GM12892 (cell line): ENCODE measurements at places on chromosomes 16 and 17.
A peak's percentile ranks its signal among the peaks of the same experiment; 100 is the strongest.

- no peak for DNase-seq
Measured at GRCh38 chr16:81931927-81932326, 79.3 kb downstream of the SDR42E1 start.

GRCh38 chr17:64202683-64203344 is 60.2 kb downstream of the TEX2 start:
- no peak for DNase-seq

GRCh38 chr17:57038486-57038885 is 46.6 kb upstream of the AKAP1 start:
- DNase-seq: no peak

DNA sequence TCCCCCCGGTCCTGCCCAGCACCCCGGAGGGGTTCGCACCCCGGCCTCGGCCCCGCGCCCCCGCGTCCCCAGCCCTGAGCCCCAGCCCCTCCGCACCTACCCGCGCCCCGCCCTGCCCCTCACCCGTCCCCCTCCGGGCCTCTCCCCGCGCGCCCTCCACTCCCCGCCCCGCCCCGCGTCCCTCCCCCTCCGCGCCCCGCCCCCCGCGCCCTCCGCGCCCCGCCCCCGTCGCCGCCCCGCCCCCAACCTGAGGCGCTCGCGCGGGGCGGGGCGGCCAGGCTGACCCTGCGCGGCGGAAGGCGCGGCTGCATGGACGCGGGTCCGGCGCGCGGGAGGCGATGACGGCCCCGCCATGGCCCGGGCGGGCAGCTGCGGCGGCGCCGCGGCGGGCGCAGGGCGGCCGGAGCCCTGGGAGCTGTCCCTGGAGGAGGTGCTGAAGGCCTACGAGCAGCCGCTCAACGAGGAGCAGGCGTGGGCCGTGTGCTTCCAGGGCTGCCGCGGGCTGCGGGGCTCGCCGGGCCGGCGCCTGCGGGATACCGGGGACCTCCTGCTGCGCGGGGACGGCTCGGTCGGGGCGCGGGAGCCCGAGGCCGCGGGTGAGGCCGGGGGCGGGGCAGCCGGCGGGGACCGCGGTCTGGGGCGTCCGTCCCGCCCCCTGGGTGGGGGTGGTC is at the start of gene SPIRE2:
Gene SPIRE2, plus strand, starts transcription at position 277 of the 671 bp plus-strand sequence. Its CDS starts 76 bp downstream, at position 353.
- peak; percentile 62 for DNase-seq

- no peak for DNase-seq
Measured at GRCh38 chr16:62450291-62450690, 414.1 kb upstream of the CDH8 start.

DNA sequence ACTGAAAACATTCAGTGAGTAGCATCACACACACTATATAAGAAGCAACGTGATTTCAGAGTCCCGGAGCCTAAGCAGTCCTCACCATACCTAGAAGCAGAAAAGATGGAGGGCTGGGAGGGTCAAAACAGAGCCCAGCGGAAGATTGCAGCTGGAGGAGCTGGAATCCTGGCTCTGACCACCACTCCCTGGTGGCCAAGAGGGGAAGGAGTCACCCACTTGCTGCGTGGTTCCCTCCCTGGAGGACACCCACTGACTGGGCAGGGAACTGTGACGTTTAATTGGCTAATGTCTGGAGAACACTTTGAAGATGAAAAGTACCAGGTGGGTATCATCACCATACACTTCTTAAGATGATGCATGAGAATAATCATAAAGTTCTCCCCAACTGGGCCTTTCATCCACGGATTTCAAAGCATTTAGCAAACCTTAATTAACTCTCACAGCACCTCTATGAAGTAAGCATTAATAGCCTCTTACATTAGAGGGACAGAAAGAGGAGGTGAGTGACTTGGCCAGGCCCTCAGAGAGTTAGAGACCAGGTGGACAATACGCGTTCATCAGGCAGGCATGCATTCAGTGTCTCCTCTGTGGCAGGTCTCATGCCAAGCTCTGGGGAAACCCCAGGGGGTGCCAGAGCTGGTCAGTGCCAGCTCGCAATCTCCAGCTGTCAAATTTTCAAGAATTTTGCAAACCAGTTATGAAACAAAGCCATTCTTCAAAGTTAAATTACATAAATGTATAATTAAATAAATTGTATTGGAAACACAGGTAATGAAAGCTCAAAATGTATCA is 137.9 kb downstream of the AXIN2 start:
- DNase-seq: no peak

DNA sequence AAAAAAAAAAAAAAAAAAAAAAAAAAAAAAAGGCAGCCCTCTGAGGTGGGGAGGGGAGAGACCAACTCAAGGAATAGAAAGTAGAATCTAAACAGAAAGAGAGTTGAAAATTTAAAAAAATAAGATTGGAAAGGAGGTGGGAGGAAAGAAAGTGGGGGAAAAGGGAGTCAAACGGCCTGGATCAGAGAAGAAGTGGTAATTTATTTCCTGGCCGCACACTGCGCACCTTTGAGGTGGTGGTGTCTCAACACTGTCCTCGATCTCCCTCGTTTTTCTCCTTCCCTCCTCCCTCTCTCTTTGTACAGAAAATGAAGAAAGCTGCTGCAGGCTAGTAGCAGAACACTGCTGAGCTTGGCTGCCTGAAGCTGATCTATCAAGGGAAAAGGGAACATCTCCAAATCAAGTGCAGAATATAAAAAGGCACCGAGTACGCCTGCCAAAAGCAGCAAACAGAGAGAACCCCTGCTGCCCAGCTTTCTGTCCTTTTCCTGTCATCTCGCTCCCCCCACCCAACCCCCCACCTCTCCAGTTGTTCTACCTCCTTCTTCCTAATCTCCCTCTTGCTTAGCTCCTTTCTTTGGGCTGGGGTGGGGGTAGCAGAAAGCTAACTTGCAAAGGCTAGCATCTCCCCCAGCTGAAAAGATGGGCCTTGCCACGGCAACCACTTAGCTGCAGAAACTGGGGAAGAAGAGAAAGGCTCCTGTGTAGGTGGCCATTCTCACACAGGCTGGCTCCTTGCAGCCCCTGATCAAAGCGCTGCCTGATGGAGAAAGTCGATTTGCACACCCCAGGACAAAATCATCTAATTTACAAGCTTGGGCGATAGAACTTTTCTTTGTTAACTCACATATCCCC is 22.5 kb downstream of the AXIN2 start:
- DNase-seq: no peak

DNA sequence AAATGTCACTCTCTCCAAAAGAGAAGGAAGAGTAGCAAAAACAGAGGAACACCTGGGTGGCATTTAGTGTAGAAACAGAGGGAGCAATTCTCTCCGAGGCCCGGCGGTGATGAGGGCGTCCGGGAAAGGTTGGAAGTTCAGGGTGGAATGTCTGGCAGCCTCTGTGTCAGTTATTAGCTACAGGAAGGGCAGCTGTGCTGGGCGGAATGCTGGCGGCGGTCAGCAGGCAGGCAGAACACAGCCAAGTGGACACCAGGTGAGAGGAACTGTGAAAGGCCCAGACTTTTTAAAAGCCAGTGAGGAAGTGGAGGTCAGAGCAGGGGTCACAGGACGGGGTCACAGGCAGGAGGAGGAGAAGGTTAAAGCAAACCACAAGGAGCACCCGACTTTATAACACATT is 238.1 kb downstream of the NTN1 start:
- DNase-seq: no peak
